ENCODE measurements at places on chromosomes 5 and 9. TPM values are rescaled to one million over a fixed set of nuclear protein-coding genes. Genes with fewer than 3 reads are reported as not detected.

Gene PTPN3
- 22.1 TPM for total RNA-seq

Gene IL31RA
- total RNA-seq, result 5.4 TPM

Gene TEK
- total RNA-seq, result 0.23 TPM

Gene ALDH1B1
- 21.1 TPM for total RNA-seq
